T-helper 1 cell (primary cell): ENCODE measurements at places on chromosomes 5 and 9.

DNA sequence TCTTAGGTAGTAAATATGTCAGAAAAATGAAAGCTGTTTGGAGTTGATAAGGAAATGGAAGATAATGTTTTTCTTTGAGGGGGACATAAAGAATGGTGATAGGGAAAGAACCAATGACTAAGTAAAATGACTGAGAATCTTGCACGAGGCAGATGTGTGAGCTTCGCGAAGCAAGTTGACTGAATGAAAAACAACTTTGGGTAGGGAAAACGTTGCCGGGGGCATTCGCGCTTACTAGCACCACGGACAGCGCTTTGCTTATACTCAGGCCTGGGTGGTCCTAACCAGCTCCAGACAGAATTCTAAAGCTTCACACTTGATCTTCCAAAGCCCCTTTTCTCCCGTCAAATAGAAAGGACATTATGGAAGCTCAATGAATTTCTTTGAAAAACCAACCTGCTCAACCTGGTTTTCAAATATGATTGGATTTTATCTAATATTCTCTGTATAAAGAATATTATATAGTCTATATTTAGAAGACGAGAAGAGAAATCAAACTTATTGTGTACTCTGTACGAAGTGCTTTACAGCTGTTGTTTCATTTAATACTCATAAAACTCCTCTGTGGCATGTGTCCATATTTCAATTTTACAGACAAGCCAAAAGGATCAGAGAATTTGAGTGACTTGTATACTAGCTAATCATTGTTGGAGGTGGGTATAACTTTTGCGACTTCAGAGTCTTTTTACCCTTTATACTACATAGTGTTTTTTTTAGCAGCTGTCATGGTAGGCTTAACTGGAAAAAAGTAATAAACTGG, 1.9 kb upstream of the CDKN2B start:
- DNase-seq = no peak

- no peak for DNase-seq
Observed at GRCh38 chr5:128777052-128777451, 188.2 kb upstream of the SLC27A6 start.

DNA sequence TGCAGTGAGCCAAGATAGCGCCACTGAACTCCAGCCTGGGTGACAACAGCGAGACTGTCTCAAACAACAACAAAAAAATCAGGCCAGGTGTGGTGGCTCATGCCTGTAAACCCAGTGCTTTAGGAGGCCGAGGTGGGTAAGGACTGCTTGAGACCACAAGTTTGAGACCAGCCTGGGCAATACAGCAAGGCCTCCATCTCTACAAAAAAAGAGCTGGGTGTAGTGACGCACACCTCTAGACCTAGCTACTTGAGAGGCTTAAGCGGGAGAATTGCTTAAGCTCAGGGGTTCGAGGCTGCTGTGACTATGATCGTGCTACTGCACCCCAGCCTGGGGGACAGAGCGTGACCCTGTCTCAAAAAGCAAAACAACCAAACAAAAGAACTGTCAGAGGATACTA, 39.9 kb upstream of the MTMR12 start:
- DNase-seq = no peak

GRCh38 chr5:81718300-81718699, 32.6 kb downstream of the SSBP2 start:
- DNase-seq = no peak

DNA sequence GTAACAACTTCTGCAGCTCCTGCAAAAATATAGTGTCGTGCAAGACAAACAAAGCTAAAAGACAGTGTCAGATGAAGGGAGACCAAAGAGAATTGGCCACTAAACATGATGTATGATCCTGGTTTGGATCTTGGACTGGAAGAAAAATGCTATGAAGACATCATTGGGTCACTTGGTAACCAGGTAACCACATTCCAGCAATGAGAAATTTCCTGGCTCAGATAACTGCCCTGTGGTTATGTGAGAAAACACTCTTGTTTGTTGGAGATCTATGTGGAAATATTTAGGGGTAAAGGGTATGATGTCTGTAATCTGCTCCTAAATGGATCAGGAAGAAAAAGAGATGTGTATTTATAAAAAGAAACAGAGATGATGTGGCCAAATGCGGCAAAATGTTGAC, 45.5 kb upstream of the ANKRD33B start:
- no peak for DNase-seq

DNA sequence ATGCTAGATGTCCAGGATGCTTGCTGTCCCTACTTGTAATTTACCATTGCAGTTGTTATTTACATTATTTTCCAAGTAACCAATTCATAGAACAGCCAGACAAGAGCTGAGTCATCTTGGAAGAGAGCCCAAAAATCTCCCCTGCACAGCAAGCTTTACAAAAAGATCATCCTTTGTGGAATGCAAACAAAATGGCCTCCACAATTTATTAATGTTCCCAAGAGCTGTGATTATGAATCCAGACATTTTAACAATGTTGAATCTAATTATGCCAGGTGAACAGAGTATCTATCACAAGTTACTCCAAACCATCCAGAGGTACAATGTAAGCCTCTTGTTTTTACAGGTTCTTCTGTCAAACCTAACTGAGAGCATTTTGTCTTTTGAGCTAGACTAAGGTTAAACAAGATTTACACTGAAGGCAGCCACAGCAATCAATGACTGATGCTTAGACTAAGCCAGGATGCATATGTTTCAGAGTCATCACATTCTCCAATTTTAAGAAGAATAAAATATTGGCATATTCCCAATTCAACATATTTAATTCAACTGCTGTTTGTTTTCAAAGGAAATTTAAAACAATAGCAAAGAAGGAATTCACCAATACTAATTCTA, 95.3 kb upstream of the SLC12A2 start:
- DNase-seq = no peak

DNA sequence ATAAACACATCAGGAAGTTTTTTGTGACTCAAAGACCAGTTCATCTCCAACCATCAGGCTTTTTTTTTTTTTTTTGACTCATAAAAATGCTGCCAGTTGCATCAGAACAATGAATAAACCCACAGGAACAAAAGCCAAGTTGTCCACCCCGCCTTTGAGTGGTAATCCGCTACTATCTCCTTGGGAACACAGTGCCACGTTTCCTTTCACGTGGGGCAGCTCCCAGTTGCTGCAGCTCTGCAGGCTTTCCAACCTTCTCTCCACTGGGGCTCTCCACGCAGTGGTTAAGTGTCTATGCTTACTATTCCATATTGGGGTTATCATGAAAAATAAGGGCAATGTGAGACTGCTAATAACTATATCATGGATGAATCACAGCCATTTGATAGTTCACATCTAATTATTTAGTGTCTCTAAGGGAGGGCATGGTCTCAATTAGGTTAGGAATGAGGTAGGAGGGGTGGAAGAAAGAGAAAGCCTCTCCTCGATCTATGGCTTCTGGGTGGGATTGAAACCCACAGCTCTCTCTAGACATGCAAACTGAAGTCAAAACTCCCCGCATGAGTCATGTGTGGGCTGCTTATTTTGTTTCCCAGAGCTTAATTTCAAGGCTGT, 55.8 kb upstream of the ACTBL2 start:
- DNase-seq = no peak

- DNase-seq = no peak
Observed at GRCh38 chr9:97039514-97039860, 545 bp upstream of the CTSV start.

DNA sequence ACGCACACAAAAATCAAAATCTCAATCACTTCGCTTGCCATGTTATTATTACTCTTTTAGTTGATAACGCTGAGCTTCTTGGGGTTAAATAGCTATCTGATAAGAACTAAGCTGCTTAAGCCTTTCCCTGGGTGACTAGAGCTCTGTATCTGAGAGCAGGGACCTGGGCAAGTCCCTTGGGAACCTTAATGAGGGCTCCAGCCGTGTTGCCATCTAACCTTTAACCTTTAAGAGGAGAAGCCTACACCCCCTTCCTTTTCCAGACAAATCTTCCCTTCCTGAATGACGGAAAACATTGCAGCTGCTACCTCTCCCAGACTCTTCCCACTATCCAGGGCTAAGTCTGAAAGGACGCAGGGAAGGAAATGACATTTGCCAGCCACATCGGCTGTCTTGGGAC, 216.5 kb upstream of the RAI14 start:
- no peak for DNase-seq
